ENCODE measurements at places on chromosomes 2 and 18. TPM values are rescaled to one million over a fixed set of nuclear protein-coding genes. Genes with fewer than 3 reads are reported as not detected.

Gene TIGD1
- 3.3 TPM for total RNA-seq

DNA sequence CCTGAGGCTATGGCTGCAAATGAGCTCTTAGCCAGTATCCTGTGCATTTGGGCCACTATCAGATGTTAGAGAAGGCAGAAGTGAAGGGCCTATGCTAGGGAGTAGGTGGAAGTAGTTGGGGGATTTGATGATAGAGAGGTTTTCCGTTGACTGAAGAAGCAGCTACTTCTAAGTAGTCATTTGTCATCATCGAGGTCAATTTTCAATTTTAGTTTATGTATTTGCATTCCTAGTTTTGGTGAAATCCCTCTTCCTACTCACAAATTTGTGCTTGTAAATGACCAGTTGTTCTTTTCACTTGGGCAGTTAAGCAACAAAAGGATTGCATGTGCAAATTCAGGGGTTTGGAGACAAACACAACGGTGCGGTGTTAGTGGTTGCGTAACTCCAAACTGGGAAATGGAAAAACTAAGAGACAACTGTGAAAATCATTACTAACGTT is 48.5 kb upstream of the PELI1 start:
- no peak overlapping the region for H3K4me3 ChIP-seq
- DNase-seq: no peak
- no peaks in the 10 kb centered on the region for H3K36me3 ChIP-seq

Gene SNRNP27
- total RNA-seq: 50.7 TPM

DNA sequence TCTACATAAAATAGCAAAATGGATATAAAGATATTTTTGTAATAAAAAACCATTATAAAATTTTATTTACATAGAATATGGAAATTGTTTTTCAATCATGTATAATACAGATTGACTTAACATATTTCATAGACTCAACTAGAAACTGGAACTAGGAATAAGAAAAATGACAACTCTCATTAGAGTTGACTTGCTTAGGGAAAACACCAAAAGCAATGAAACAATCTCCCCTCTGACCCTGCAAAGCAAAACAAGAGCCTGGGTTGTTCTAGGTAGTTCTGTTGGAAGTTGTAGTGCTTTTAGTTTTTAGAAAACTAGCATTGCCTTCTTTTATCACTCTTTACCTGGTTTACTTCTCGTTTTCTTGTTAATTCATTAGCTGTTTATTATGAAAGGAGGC is 32.2 kb upstream of the MTIF2 start:
- H3K4me1 ChIP-seq: peaks cover 4% of the 10 kb centered on the region
- no peak for DNase-seq
- no peak overlapping the region for H3K4me3 ChIP-seq
- H3K27me3 ChIP-seq: no peaks in the 10 kb centered on the region
- H3K36me3 ChIP-seq: peaks cover 37% of the 10 kb centered on the region

DNA sequence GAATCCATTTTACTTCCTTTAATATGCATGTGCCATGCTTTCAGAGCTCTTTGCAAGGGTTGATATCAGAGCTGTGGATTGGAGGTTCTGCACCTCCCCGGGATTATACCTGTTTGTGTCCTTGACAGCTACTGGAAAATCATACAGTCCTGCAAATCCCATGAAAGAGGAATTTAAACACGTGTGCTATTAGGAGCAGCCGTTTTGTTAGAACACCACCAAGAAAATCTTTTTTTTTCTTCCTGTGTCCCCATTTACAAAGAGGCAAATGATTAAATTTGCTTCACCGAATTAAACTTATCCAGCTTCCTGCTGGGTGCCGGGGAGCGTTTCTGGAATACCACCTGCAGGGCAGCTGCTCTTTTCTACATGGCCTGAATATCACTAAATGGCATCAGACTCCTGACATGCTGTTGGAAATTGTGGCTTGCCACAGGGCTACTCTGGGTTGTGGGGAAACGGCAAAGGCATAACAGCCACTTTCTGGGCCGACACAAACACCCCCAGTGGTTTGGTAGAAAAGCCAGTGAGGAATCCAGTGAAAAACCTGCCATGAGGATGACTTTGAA is 23.4 kb upstream of the SOX11 start:
- DNase-seq: no peak
- peaks cover 6% of the 10 kb centered on the region for H3K27me3 ChIP-seq
- H3K4me1 ChIP-seq: no peaks in the 10 kb centered on the region
- no peak overlapping the region for H3K4me3 ChIP-seq
- H3K36me3 ChIP-seq: no peaks in the 10 kb centered on the region

Measured in heart left ventricle (tissue), 16 donors.